ENCODE measurements at places on chromosomes 7 and 10. TPM values are rescaled to one million over a fixed set of nuclear protein-coding genes. Genes with fewer than 3 reads are reported as not detected.

- DNase-seq = no peak
These were observed 133.0 kb upstream of the TNS3 start for GRCh38 chr7:47714669-47715607.

- no peak for DNase-seq
These were observed 1189.6 kb upstream of the C7orf33 start for GRCh38 chr7:147400925-147401324.

GRCh38 chr10:13808556-13809391 lies 222.0 kb downstream of the PRPF18 start:
- no peak for DNase-seq

DNA sequence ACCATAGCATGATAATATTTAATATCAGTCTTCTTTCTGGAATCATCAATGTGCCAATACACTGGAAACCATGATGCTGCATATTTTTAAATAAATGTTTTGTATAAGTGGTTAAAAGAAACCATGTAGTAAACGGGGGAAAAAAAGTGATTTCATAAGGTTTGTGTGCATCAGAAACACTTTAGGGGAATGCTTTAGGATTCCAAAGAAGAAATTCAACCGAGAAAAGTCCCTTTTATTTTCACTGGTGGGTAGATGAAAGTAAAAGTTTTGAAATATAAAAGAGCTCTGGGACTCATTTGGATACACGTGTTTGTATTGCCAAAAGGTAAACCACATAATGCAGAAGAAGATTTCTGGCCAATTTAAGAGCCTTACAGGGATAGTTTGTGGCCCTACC lies 11.9 kb upstream of the MACC1 start:
- DNase-seq = no peak

IL15RA gene
- 11.6 TPM for total RNA-seq

ACBD7 gene
- not detected for total RNA-seq

AGMO gene
- total RNA-seq = 0.16 TPM

LEP gene
- 2.7 TPM for total RNA-seq
